ENCODE measurements at places on chromosomes 7 and 10.

GRCh38 chr10:92573091-92573797 lies 649 bp downstream of the IDE start:
- peak; percentile 58 for DNase-seq

DNA sequence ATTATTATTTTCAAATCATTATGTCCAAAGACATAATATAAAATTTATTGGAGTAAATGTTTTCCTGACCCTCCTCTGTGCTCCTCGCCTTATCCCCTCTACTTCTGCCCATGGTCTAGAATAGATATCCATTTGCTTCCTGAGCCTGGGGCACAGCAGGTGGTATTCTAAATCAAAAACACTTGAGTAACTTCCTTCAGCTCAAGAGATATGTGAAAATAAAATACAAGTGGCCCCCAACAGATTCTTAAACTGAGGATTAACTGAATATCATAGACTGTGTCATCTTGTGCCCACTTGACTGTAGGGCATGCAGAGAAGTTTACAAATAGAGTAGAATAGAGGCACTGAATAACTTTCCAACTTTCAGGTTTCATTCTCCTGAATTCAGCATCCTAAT lies 59.1 kb downstream of the HGF start:
- DNase-seq = no peak

DNA sequence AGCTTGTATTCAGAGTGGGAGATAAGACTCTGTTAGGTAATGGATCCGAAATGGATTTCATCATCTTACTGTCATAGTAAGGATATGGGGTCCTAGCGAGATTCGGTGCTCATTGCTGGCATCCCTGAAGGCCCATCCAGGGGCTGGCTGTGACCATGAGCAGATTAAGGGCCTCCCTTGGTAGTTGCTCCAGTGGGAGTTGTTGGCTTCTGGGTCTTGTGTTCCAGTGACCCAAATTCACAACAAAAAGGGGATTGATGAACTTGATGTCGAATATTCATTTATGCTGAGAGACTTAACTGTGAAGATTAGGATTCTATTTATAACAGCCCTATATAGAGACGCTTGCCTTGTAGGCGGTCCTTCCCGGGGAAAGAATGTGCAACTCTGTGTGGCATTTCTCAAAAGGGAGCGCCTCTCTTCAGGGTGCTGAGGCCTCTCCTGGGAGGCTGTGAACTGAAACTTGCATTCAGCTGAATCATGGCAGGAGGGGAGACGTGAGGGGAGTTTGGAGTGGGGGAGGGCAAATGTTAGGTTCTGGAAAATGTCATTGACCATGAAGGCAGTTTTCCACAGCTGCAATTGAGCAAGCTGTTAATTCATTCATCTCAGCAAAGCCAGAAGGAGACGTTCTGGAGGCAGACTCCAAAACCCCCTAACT lies 233.1 kb upstream of the FZD8 start:
- no peak for DNase-seq

GRCh38 chr7:13991791-13992595 lies 2.5 kb upstream of the ETV1 start:
- no peak for DNase-seq

- DNase-seq = peak; percentile 40
Observed at GRCh38 chr10:13349463-13350274, 1.6 kb upstream of the SEPHS1 start.

GRCh38 chr7:22856416-22856815 lies 33.8 kb upstream of the TOMM7 start:
- no peak for DNase-seq

- DNase-seq = no peak
Observed at GRCh38 chr10:60777696-60778213, 523 bp upstream of the CDK1 start.

GRCh38 chr7:148717266-148717793 lies 18.6 kb downstream of the CUL1 start:
- DNase-seq = no peak

All from activated CD4-positive, alpha-beta T cell treated with anti-CD3 and anti-CD28 coated beads, Interleukin-2, amount 50 U/mL, for 48 hours (primary cell).